ENCODE measurements at places on chromosomes 1 and 21. TPM values are rescaled to one million over a fixed set of nuclear protein-coding genes. Genes with fewer than 3 reads are reported as not detected.

DNA sequence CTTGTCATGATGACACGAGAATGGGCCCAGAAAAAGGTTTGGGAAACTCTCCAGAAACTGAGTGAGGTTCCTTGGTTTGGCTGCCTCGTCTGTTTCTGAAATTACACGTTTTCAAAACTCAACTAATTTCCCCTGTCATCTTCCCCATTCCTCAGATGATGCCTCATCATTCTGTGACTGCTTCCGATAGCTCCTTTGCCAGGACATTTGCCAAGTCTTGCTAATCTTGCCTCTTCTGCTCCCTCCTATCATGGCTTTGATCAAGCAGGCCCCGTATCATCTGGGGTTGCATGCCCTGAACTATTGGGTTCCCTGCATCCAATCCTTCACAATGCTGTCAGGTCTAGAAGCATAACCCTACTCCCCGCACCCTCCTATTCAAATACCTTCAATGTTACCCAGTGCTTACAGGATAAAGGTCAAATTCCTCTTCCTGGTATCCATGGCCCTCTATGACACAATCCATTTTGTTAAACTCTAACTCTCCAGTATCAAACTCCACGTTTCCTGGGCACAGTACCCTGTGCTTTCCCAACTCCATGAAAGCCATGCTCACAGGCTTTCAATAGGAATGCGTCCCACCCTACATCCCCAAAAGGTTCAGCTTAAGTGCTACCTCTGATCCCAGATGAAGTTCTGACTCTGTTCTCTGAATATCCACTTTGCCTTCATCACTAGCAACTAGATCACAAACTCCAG is 22.2 kb upstream of the TMEM200B start:
- no peaks in the 10 kb centered on the region for H3K27me3 ChIP-seq
- H3K4me1 ChIP-seq: no peaks in the 10 kb centered on the region
- peak overlapping the region; percentile 16 for H3K27ac ChIP-seq
- H3K36me3 ChIP-seq: peaks cover 29% of the 10 kb centered on the region
- H3K4me3 ChIP-seq: no peak overlapping the region

DNA sequence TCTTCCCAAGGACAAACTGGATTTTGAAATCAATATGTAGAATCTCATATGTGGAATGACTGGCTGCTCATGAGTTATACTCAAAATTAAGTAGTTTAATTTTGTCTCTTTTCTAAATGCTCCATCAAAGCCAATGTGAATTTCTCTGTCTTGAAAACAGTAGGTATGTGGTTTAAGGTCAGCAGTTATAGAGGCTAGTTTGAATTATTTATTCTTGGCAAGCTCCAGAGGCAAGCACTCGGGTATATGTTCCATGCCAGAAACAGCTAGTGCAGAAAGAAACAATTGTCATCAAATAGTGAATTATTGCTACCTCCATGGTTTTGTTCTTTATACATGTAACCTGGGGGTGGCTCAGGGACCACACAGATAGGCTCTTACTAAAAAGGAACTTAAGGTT is 63.5 kb downstream of the LRIG2 start:
- H3K27ac ChIP-seq: no peak overlapping the region
- no peaks in the 10 kb centered on the region for H3K27me3 ChIP-seq
- H3K4me3 ChIP-seq: no peak overlapping the region
- H3K36me3 ChIP-seq: no peaks in the 10 kb centered on the region
- DNase-seq: no peak

DNA sequence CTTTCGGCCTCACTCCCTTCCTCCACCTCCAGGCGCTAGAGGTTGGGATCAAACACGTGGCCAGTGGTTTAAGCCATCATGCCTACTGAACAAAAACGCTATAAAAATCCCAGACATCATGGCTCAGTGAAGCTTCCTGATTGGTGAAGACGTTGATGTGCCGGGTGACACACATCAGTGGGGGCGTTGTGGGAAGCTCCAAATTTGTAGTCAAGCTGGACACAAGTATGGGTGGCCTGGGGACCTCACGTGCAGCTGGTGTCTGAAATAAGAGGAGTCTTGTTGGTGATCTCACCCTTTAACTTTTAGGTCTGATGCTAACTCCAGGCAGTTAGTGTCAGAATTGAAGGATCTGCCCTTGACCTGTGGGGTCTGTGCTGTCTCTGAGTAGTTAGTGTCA is 6.7 kb downstream of the CFAP298 start:
- H3K27ac ChIP-seq: no peak overlapping the region
- peaks cover 66% of the 10 kb centered on the region for H3K36me3 ChIP-seq
- DNase-seq: no peak
- H3K4me1 ChIP-seq: no peaks in the 10 kb centered on the region
- no peaks in the 10 kb centered on the region for H3K27me3 ChIP-seq

DNA sequence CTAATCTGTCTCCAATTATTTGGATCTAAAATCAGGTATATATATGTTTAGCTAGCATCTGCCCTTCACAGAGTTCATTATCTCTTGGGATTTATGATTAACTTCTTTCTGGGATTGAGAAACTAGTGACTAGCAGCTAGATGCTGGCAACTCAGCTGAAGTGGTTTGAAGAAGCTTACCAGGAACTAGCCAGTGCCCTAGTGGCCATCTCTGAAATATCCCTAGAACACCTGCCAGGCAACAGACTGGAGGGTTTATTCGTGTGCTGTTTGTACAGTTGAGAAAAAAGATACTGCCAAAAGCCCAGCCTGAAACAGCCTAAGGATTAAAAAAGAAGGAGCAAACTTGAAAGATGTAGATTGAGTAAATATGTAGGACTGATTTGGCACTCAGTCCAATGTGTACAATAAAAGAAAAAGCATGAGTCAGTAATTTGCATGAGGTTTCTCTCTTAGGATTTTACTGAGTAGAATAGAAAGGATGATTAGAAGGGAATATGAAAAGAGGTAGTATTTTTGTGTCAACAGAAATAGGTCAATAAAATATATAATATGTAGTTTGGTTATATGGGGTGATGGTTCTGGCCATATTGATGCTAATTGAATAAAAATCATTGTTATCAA is 1144.6 kb upstream of the ADGRL2 start:
- H3K4me1 ChIP-seq: no peaks in the 10 kb centered on the region
- H3K27ac ChIP-seq: no peak overlapping the region
- no peaks in the 10 kb centered on the region for H3K27me3 ChIP-seq
- no peak overlapping the region for H3K4me3 ChIP-seq

DNA sequence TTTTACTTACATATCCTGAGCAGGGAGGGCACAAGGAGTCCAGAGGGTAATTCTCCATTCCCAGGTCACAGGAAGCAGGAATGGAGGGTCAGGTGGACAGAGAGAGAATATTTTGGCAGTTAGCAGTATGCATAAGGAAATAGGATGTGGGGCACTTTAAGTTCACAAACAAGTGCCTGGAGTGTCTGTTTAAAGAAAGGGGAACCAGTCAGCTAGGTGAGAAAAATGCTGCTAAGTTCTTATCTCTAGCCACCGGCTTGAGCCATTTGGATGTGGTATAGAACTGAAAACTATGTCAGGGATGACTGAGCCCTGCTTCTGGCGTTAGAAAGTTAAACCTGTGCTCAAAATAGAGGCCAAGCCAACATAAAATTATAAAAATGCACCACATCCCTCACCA is 739.7 kb upstream of the NCAM2 start:
- no peak for DNase-seq
- no peaks in the 10 kb centered on the region for H3K4me1 ChIP-seq
- H3K27me3 ChIP-seq: no peaks in the 10 kb centered on the region
- H3K36me3 ChIP-seq: no peaks in the 10 kb centered on the region
- H3K4me3 ChIP-seq: no peak overlapping the region

DNA sequence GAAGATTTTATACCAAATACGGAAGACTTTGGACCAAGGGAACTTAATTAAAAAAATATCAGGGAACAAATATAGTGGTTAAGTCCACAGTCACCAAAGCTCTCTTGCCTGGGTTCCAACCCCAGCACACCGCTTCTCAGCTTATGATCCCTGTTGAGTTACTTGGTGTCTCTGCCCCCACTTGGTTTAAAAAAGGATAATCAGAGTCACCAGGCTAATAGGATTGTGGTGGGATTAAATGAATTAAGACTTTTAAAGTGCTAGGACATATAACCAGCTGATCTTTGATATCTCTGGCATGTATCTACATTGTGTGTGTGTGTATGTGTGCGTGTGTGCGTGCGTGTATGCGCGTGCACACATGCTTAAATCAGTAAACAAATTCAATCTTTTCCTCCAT is 474.7 kb upstream of the DAB1 start:
- H3K36me3 ChIP-seq: no peaks in the 10 kb centered on the region
- H3K27ac ChIP-seq: no peak overlapping the region
- H3K4me1 ChIP-seq: no peaks in the 10 kb centered on the region
- H3K27me3 ChIP-seq: no peaks in the 10 kb centered on the region

DNA sequence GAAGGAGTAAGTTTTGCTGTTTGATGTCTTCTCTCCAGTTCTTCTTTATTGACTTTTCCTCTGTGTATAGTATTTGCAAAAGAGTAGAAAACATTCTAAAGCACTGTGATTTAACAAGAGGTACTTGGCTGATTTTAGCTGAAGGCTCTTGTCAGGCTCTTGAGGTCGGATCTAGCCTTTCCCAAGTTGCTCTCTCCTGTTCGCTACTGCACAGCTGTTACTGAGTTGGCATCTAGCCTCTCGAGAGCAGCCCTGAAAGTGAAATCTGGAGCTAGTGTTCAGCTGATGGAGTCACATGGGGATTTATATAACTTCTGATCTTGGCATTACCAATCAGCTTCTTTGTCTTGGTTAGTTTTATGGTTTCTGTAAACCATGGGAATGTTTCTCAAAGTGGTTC is 193.1 kb downstream of the RYR2 start:
- no peaks in the 10 kb centered on the region for H3K36me3 ChIP-seq
- H3K4me3 ChIP-seq: no peak overlapping the region
- H3K27ac ChIP-seq: no peak overlapping the region

DNA sequence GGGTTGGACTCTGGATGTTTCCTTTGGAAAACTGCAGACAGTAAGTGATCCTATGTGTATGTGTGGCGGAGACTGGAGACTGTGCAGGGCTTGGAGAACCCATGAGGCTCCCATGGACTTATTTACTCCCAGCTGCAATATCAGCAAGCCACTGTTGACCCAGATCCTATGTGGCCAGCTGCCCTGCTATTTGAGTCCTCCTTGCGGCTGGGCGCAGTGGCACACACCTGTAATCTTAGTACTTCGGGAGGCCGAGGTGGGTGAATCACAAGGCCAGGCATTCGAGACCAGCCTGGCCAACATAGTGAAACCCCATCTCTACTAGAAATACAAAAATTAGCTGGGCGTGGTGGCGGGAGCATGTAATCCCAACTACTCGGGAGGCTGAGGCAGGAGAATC is 83.5 kb downstream of the TLR5 start:
- H3K27ac ChIP-seq: no peak overlapping the region
- DNase-seq: no peak
- H3K4me1 ChIP-seq: no peaks in the 10 kb centered on the region
- no peak overlapping the region for H3K4me3 ChIP-seq
- H3K27me3 ChIP-seq: no peaks in the 10 kb centered on the region
- H3K36me3 ChIP-seq: no peaks in the 10 kb centered on the region

DNA sequence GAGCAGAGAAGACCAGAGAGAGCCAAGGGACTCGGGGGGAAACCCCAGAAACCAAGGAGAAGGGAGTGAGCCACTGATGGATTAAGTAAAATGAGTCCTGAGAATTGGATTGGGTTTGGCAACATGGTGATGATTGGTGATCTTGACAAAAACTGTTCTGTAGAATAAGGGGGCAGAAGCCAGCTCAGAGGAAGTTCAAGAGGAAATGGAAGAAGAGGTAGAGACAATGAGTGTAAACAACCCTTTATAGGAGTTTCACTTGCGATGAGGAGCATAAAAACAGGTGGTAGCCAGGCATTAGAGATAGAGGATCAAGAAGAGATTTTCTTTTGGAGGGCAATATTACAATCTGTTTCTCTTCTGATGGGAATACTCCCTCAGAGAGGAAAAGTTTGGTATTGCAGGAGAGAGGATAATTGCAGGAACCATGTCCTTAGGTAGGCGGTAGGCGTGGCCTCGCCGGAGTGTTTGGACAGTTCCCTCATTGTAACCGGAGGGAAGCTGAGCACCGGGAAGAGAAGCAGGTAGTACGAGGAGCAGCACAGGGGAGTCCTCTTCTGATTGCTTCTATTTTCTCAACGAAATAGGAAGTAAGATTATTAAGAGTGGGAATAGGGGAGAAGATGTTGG is 68.4 kb upstream of the TENT5C start:
- H3K36me3 ChIP-seq: no peaks in the 10 kb centered on the region
- no peaks in the 10 kb centered on the region for H3K27me3 ChIP-seq
- H3K4me1 ChIP-seq: peaks cover 11% of the 10 kb centered on the region

GRCh38 chr21:45737485-45738166 is 94.1 kb downstream of the PCBP3 start:
- no peaks in the 10 kb centered on the region for H3K27me3 ChIP-seq
- H3K27ac ChIP-seq: no peak overlapping the region
- H3K4me3 ChIP-seq: no peak overlapping the region
- no peaks in the 10 kb centered on the region for H3K4me1 ChIP-seq
- H3K36me3 ChIP-seq: no peaks in the 10 kb centered on the region

DNA sequence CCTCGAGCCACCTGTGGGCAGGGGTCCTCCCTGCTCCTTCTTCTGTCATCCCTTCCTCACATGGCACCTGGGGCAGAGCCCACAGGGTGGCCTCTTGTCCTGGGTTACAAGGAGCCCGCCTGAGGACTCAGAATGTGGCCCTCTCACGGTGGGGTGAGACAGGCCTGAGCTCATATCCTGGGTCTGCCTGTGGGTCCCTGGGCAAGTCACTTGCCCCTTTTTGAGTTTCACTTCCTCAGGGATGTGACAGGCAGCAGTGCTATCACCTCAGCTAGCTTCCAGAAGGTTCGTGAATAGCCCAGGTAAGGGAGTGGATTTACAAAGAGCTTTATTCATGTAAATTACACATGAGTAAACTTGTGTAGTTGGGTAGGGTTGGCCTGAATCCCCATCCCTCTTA is 33.5 kb downstream of the HTR6 start:
- H3K4me1 ChIP-seq: no peaks in the 10 kb centered on the region
- no peak overlapping the region for H3K4me3 ChIP-seq
- no peak overlapping the region for H3K27ac ChIP-seq
- DNase-seq: no peak
- H3K36me3 ChIP-seq: no peaks in the 10 kb centered on the region

Gene S100A1
- total RNA-seq: 5.5 TPM

Gene GPR37L1
- 0.09 TPM for total RNA-seq

Gene EPHA2
- total RNA-seq: 11.8 TPM

Gene CD1C
- total RNA-seq: not detected

Gene CFH
- total RNA-seq: 17.9 TPM

Gene CGN
- 40.0 TPM for total RNA-seq

Gene RBM34
- total RNA-seq: 33.9 TPM

Gene CSF3R
- total RNA-seq: 1.0 TPM

Data from pancreas (tissue), 10 donors.